Mesothelial cell of epicardium (in vitro differentiated cells): ENCODE measurements at places on chromosomes 1 and 21. TPM values are rescaled to one million over a fixed set of nuclear protein-coding genes. Genes with fewer than 3 reads are reported as not detected.

Gene SLC1A7
- 0.09 TPM in 1 of 3 replicates, not detected in the others for total RNA-seq

Gene SELP
- 0.49 to 0.65 TPM (median 0.61 TPM) in 3 replicates for total RNA-seq

Gene LAD1
- 17.6 to 23.0 TPM (median 20.7 TPM) in 3 replicates for total RNA-seq

Gene B3GALT2
- total RNA-seq: 5.4 to 5.8 TPM (median 5.7 TPM) in 3 replicates

Gene KRTAP21-1
- not detected in 3 replicates for total RNA-seq

GRCh38 chr21:15872236-15872635 is 142.5 kb downstream of the USP25 start:
- H3K36me3 ChIP-seq: peaks cover 40% of the 10 kb centered on the region
- H3K4me1 ChIP-seq: peaks cover 3% of the 10 kb centered on the region
- H3K27me3 ChIP-seq: no peaks in the 10 kb centered on the region
- no peak overlapping the region for H3K4me3 ChIP-seq

GRCh38 chr1:156836041-156836654 is 19.5 kb upstream of the SH2D2A start:
- H3K27me3 ChIP-seq: peaks cover 87% of the 10 kb centered on the region
- H3K4me3 ChIP-seq: no peak overlapping the region
- H3K4me1 ChIP-seq: peaks cover 24% of the 10 kb centered on the region
- no peak overlapping the region for H3K27ac ChIP-seq
- H3K36me3 ChIP-seq: no peaks in the 10 kb centered on the region

GRCh38 chr21:34952701-34953100 is 96.4 kb downstream of the RUNX1 start:
- peaks cover 8% of the 10 kb centered on the region for H3K27me3 ChIP-seq
- no peaks in the 10 kb centered on the region for H3K4me1 ChIP-seq
- H3K36me3 ChIP-seq: no peaks in the 10 kb centered on the region
- DNase-seq: no peak

- H3K27me3 ChIP-seq: no peaks in the 10 kb centered on the region
- H3K4me3 ChIP-seq: no peak overlapping the region
- DNase-seq: no peak
- peaks cover 10% of the 10 kb centered on the region for H3K4me1 ChIP-seq
These were observed 94.1 kb downstream of the GALNT2 start for GRCh38 chr1:230160957-230161771.

- no peak for DNase-seq
- no peak overlapping the region for H3K27ac ChIP-seq
- no peak overlapping the region for H3K4me3 ChIP-seq
These were observed 149.5 kb downstream of the GABPA start for GRCh38 chr21:25884311-25884710.

- H3K36me3 ChIP-seq: peaks cover under 1% of the 10 kb centered on the region
- H3K4me3 ChIP-seq: no peak overlapping the region
- H3K4me1 ChIP-seq: no peaks in the 10 kb centered on the region
- H3K27me3 ChIP-seq: no peaks in the 10 kb centered on the region
- H3K27ac ChIP-seq: no peak overlapping the region
These were observed 746.5 kb upstream of the ADAMTS5 start for GRCh38 chr21:27713154-27714109.

DNA sequence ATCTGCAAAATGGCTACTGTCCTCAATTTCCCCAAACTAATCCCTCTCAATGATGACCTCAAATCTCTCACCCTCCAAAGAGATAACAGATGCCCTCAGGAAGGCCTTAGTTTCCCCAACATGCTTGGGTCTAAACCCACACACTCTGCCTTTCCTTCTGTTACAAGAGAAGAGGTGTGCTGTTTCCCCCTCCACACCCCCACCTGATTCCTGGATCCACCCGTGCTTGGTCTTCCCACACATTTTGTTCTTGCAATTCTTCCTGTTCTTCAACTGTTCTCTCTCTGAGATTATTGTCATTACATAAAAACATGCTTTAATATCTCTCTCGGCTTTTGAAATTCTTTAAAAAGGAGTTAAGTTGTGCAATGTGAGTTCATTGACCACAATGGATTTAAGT is 5.7 kb upstream of the CBR3 start:
- H3K4me1 ChIP-seq: peaks cover 4% of the 10 kb centered on the region
- peak overlapping the region; percentile 47 for H3K4me3 ChIP-seq
- no peak for DNase-seq
- no peak overlapping the region for H3K27ac ChIP-seq

DNA sequence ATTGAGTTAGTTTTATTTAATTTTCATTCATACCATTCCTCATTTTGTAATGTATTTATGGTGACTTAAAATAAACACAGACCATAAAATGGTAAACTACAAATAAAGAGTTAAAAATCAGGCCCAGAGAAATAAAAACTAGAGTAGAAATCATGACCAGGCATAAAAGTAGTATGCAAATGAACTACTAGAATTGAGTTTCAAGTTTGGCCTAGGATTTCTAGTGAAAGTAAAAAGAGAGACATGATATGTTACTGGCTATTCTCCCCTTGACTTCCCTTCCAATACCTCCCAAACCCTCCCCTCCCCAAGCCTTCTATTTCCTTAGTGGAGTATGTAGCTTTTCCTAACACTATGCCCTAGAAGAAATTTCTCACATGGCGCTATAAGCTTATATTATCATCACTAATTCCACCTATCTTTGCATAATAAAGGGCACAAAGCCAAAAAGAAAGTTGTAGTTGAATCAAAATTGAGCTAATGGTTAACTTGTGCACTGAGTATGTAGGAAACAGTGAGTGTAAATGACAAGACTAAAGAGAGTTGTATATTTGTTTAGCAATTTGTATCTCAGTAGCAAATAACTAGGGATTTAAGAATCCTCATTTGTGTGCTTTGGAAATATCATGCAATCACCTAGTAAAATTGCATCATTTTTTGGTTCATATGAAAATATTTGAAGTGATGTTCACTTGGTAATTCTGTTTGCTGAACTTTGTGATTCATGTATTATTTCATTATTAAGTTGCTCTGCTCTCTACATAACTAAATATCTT is 29.7 kb upstream of the CDC14A start:
- H3K27ac ChIP-seq: peak overlapping the region; percentile 44
- H3K36me3 ChIP-seq: peaks cover 5% of the 10 kb centered on the region
- H3K4me3 ChIP-seq: no peak overlapping the region
- DNase-seq: no peak
- peaks cover 18% of the 10 kb centered on the region for H3K4me1 ChIP-seq
- H3K27me3 ChIP-seq: no peaks in the 10 kb centered on the region

DNA sequence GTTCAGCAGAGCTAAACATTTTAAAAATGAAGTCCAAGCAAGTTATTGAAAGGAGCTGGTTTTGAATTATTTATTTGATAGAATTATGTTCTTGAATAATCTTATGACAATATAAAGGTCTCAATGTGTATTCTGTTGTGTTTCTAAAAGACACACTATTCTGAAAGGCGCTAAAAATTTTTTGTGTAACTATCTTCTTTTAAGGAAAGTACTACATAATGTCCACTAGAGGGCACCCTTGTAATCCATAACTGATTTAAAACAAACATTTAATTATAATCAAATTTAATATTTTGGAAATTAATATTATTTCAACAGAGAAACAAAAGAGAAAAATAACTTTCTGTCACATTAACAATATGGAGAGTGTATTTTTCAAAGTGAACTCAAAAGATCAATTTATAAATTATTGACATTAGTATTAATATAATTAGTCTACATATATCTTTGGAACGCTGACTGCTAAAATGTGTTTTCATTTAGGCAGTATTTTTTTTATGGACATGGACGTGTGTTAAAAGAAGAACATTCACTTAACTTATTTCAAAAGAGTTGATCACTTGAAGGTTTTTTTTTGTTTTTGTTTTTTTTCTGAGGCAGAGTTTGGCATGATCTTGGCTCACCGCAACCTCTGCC is 248.4 kb downstream of the DENND1B start:
- H3K36me3 ChIP-seq: no peaks in the 10 kb centered on the region
- no peak overlapping the region for H3K4me3 ChIP-seq
- no peaks in the 10 kb centered on the region for H3K27me3 ChIP-seq
- no peak overlapping the region for H3K27ac ChIP-seq
- DNase-seq: no peak

- no peak for DNase-seq
- no peak overlapping the region for H3K27ac ChIP-seq
- H3K4me1 ChIP-seq: peaks cover 11% of the 10 kb centered on the region
- no peak overlapping the region for H3K4me3 ChIP-seq
- peaks cover 2% of the 10 kb centered on the region for H3K36me3 ChIP-seq
These were observed 467.5 kb upstream of the CXADR start for GRCh38 chr21:17045214-17045853.

- H3K4me3 ChIP-seq: no peak overlapping the region
- peaks cover 21% of the 10 kb centered on the region for H3K27me3 ChIP-seq
- H3K36me3 ChIP-seq: no peaks in the 10 kb centered on the region
- no peak overlapping the region for H3K27ac ChIP-seq
- no peak for DNase-seq
- H3K4me1 ChIP-seq: peaks cover 9% of the 10 kb centered on the region
These were observed 5.0 kb upstream of the BCAR3 start for GRCh38 chr1:93686504-93687250.

DNA sequence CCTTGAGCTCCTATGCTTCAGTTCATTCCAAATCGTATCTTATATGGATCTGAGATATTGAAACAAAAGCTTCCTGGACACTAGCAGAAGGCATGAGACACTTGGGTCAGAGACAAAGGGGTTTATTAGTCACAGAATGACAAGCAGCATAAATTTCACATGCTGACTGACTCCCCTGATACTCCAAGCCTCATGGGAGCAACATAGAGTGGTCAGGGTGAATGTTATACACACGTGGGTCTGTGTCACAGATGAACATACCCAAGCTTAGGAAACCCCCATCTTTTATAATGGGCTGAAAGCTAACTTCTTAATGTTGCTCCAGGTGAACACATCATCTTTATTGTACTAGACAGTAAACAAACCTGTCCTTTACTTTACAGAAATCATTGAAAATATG is 599.9 kb upstream of the RGS18 start:
- H3K27me3 ChIP-seq: peaks cover 1% of the 10 kb centered on the region
- no peaks in the 10 kb centered on the region for H3K36me3 ChIP-seq
- no peak overlapping the region for H3K4me3 ChIP-seq
- H3K27ac ChIP-seq: no peak overlapping the region
- H3K4me1 ChIP-seq: no peaks in the 10 kb centered on the region
- DNase-seq: no peak

GRCh38 chr21:31531967-31532366 is 127.5 kb upstream of the SOD1 start:
- H3K36me3 ChIP-seq: peaks cover 1% of the 10 kb centered on the region
- no peak overlapping the region for H3K4me3 ChIP-seq
- H3K4me1 ChIP-seq: peaks cover 44% of the 10 kb centered on the region
- H3K27me3 ChIP-seq: no peaks in the 10 kb centered on the region
- no peak for DNase-seq

DNA sequence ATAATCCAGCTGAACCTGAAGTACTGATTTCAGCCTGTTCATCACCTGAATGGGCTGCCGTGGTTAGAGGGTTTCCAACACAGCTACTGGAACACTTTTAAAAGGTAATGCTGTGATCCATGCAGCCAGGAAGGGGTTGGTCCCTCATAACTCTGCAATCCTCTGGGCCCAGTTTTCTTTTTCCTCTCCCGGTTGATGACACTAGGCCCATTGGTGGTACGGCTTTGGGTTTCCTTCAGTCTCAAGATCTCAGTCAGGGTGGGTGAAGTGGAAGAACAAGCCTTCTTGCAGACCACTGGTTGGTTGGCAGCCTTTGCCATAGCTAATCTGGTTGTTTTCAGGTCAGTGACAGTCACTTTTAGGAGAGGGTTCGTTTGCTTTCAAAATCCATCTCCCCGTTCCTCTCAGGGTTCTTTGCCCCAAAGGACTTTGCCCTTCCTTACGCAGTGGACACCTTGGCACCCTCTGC is 502 bp upstream of the SLC35A3 start:
- H3K27ac ChIP-seq: peak overlapping the region; percentile 94
- no peaks in the 10 kb centered on the region for H3K36me3 ChIP-seq
- H3K4me1 ChIP-seq: peaks cover 46% of the 10 kb centered on the region
- no peak for DNase-seq
- H3K27me3 ChIP-seq: no peaks in the 10 kb centered on the region

GRCh38 chr1:166145499-166145898 is 21.3 kb downstream of the FAM78B start:
- no peaks in the 10 kb centered on the region for H3K4me1 ChIP-seq
- no peak for DNase-seq
- H3K27ac ChIP-seq: no peak overlapping the region
- no peak overlapping the region for H3K4me3 ChIP-seq
- H3K27me3 ChIP-seq: peaks cover 16% of the 10 kb centered on the region
- no peaks in the 10 kb centered on the region for H3K36me3 ChIP-seq

DNA sequence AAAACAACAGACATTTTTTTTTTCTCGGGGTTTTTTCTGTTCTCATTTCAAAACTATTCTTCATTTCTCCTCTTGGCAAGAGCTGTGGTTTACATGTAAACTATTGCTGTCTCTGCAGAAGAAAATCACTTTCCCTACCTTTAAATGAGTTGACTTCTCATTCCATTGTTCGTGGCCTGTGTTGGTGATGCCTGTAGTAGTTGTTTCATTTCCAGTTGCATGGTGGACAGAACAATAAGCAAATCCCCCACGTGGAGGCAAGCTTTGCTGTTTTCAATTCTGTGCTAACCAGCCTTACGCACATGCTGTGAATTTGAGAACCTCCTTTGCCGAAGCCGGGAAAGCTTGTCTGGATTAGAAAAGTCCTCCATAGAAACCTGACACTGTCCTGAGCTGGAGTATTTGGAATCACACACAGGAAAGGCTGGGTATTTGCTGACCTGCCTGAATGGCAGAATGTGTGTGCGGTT is 26.2 kb upstream of the MAP3K7CL start:
- H3K27me3 ChIP-seq: no peaks in the 10 kb centered on the region
- H3K4me1 ChIP-seq: peaks cover 9% of the 10 kb centered on the region
- H3K4me3 ChIP-seq: no peak overlapping the region
- H3K27ac ChIP-seq: no peak overlapping the region

- H3K36me3 ChIP-seq: no peaks in the 10 kb centered on the region
- H3K27ac ChIP-seq: no peak overlapping the region
These were observed 7.4 kb downstream of the CFAP74 start for GRCh38 chr1:1996207-1996651.

GRCh38 chr21:18499761-18500376 is 96.3 kb upstream of the TMPRSS15 start:
- no peak overlapping the region for H3K4me3 ChIP-seq
- no peak overlapping the region for H3K27ac ChIP-seq
- no peaks in the 10 kb centered on the region for H3K27me3 ChIP-seq
- H3K36me3 ChIP-seq: peaks cover 4% of the 10 kb centered on the region
- DNase-seq: peak; percentile 48

GRCh38 chr1:44594871-44595735 is 79.2 kb downstream of the TMEM53 start:
- H3K36me3 ChIP-seq: no peaks in the 10 kb centered on the region
- peak; percentile 70 for DNase-seq
- H3K27me3 ChIP-seq: peaks cover 37% of the 10 kb centered on the region
- no peak overlapping the region for H3K4me3 ChIP-seq

DNA sequence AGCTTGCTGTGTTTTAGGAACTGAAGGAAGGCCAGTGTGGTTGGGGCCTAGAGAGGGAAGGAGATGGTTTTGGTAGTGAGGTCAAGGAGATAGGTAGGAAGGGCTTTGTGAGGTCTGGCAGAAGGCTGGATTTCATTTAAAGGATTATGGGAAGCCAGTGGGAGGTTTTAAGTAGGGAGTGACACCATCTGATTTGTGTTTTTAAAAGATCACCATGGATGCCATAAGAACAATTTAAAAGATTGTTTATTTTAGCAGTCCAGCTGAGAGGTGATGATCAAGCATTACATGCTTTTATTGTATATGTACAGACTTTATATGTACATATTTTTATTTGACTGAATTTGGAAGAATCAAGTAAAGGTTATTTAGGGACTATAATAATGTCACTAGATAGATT is 26.4 kb downstream of the RGL1 start:
- H3K4me1 ChIP-seq: peaks cover 22% of the 10 kb centered on the region
- no peak overlapping the region for H3K4me3 ChIP-seq
- H3K27me3 ChIP-seq: no peaks in the 10 kb centered on the region
- no peak for DNase-seq

GRCh38 chr1:245046769-245047168 is 108.0 kb upstream of the KIF26B start:
- no peaks in the 10 kb centered on the region for H3K27me3 ChIP-seq
- DNase-seq: no peak
- no peaks in the 10 kb centered on the region for H3K36me3 ChIP-seq
- no peak overlapping the region for H3K4me3 ChIP-seq
- H3K27ac ChIP-seq: no peak overlapping the region
